ENCODE measurements at places on chromosomes 16 and 17. TPM values are rescaled to one million over a fixed set of nuclear protein-coding genes. Genes with fewer than 3 reads are reported as not detected.

MYL11 gene
- total RNA-seq, result 0.59 TPM

TP53TG3B gene
- not detected for total RNA-seq

NME1 gene
- 23.2 TPM for total RNA-seq

RHBDF1 gene
- total RNA-seq, result 31.4 TPM

PLD6 gene
- total RNA-seq, result 1.4 TPM

KRTAP2-3 gene
- total RNA-seq, result not detected

KRTAP3-2 gene
- not detected for total RNA-seq

MYH8 gene
- total RNA-seq, result 0.05 TPM

QPRT gene
- 6.7 TPM for total RNA-seq

CAMKK1 gene
- 5.2 TPM for total RNA-seq

LGALS9B gene
- not detected for total RNA-seq

IGSF6 gene
- 2.3 TPM for total RNA-seq

CSHL1 gene
- not detected for total RNA-seq

ERI2 gene
- 9.8 TPM for total RNA-seq

CLEC10A gene
- total RNA-seq, result 3.0 TPM

QRICH2 gene
- total RNA-seq, result 1.8 TPM

CALB2 gene
- total RNA-seq, result 0.70 TPM

FOXC2 gene
- 2.6 TPM for total RNA-seq

HEATR3 gene
- total RNA-seq, result 10.3 TPM

SCNN1G gene
- total RNA-seq, result not detected

SNTB2 gene
- 13.0 TPM for total RNA-seq

SHISA6 gene
- 0.35 TPM for total RNA-seq

RPAIN gene
- 30.0 TPM for total RNA-seq

EVPL gene
- total RNA-seq, result 0.05 TPM

RNF222 gene
- not detected for total RNA-seq

TBX2 gene
- total RNA-seq, result 17.2 TPM

GDPD1 gene
- 1.2 TPM for total RNA-seq

SLC46A1 gene
- total RNA-seq, result 2.7 TPM

EFTUD2 gene
- total RNA-seq, result 62.0 TPM

NXPH3 gene
- total RNA-seq, result 4.4 TPM

ITGAL gene
- 2.9 TPM for total RNA-seq

GHDC gene
- 6.0 TPM for total RNA-seq

TMEM114 gene
- total RNA-seq, result not detected

ZNF19 gene
- total RNA-seq, result 2.6 TPM

CPNE7 gene
- not detected for total RNA-seq

CD300E gene
- total RNA-seq, result 0.67 TPM

ADAP2 gene
- 6.8 TPM for total RNA-seq

PRR35 gene
- not detected for total RNA-seq

LPCAT2 gene
- total RNA-seq, result 8.5 TPM

SYCE1L gene
- total RNA-seq, result 0.83 TPM

WSCD1 gene
- total RNA-seq, result 1.4 TPM

KRTAP2-1 gene
- not detected for total RNA-seq

CAPNS2 gene
- total RNA-seq, result 0.57 TPM

CYGB gene
- total RNA-seq, result 17.6 TPM

TMEM106A gene
- 4.0 TPM for total RNA-seq

TRIM16 gene
- total RNA-seq, result 22.6 TPM

RHOT1 gene
- total RNA-seq, result 39.4 TPM

SLC13A2 gene
- total RNA-seq, result not detected

CCR7 gene
- total RNA-seq, result 0.32 TPM

DCTN5 gene
- 38.4 TPM for total RNA-seq

HIC1 gene
- total RNA-seq, result 15.0 TPM

CHD9NB gene
- total RNA-seq, result 1.0 TPM

Data from cardiac septum (tissue), 1 donor.